Lung (tissue), 17 donors: ENCODE measurements at places on chromosomes 1 and 21. TPM values are rescaled to one million over a fixed set of nuclear protein-coding genes. Genes with fewer than 3 reads are reported as not detected.

GRCh38 chr1:61469365-61469764, 255.6 kb downstream of the TM2D1 start:
- no peak for DNase-seq
- H3K27me3 ChIP-seq, result no peaks in the 10 kb centered on the region
- H3K4me1 ChIP-seq, result no peaks in the 10 kb centered on the region

DNA sequence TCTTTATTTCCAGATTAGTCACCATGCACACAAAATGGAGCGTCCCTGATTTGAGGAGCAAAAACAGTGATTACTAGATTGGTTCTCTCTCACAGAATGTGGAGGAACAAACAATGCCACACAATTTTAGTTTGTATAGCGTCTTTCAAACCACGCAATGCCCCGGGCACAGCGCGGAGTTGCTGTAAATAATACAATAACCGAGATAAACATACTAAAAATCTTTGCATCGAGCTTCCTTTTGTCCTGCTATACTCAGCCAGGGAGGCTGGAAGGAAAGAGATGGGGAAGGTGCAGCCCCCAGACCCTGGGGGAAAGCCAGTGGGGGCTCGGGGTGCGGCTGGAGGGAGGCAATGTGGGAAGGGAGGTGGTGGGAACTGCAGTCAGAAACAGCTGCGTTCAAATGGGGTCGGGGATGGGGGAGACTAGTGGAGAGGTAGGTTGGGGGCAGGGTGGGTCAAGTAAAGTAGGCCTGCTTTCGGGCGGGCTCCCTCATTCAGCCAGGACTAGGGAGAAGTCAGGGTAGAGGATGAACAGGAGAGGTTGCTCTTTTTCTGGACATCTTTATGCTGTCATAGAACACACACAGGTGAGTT, 366.3 kb downstream of the RPS6KC1 start:
- no peaks in the 10 kb centered on the region for H3K27me3 ChIP-seq
- no peaks in the 10 kb centered on the region for H3K36me3 ChIP-seq
- no peak for DNase-seq
- H3K4me3 ChIP-seq, result no peak overlapping the region

DNA sequence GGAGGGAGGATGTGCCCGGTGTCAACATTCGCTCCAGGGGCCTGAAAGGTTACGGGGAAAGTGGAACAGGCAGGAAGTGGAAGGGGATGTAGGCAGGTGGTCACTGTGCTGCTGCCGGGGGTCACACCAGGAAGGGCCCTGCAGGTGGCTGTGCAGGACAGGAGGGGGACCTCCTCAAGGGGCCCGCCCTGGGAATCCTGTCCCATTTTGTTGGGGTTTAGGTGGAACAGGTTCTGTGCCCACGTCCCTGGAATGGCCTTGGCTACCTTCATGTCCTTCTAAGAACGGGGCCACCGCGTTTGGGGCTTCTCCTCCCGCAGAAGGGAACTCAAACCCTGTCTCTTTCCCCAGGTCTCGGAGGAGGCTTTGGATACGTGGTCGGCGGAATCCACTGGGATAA, 11.9 kb downstream of the SLC45A1 start:
- H3K27ac ChIP-seq, result no peak overlapping the region
- H3K27me3 ChIP-seq, result no peaks in the 10 kb centered on the region
- no peak for DNase-seq
- no peak overlapping the region for H3K4me3 ChIP-seq
- no peaks in the 10 kb centered on the region for H3K36me3 ChIP-seq
- H3K4me1 ChIP-seq, result no peaks in the 10 kb centered on the region

GRCh38 chr21:17548262-17548661, 35.4 kb downstream of the CXADR start:
- no peak for DNase-seq
- peaks cover 4% of the 10 kb centered on the region for H3K4me1 ChIP-seq
- H3K27ac ChIP-seq, result no peak overlapping the region
- H3K27me3 ChIP-seq, result no peaks in the 10 kb centered on the region
- no peaks in the 10 kb centered on the region for H3K36me3 ChIP-seq

- H3K36me3 ChIP-seq, result peaks cover 27% of the 10 kb centered on the region
- no peak overlapping the region for H3K27ac ChIP-seq
- peaks cover 3% of the 10 kb centered on the region for H3K4me1 ChIP-seq
Measured at GRCh38 chr1:1297802-1298424, 9.8 kb downstream of the ACAP3 start.

DNA sequence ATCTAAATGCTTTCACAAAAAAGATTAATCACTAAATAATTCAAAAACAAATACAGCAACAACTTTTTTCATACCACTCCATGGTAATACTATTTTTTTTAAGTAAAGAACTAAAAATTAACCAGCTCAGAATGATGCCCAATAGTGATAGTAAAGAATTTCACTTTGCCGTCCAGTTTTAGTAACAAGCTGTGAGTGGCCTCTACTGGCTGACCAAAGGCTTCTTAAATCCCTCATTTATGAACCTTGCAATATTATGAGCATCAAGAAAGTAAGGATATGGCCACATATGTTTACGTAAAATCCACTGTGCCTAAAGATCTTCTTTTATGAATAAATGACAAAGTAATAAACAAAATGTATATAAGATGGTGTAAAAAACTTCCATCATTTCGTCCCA, 108.6 kb downstream of the GPATCH2 start:
- no peaks in the 10 kb centered on the region for H3K36me3 ChIP-seq
- H3K27ac ChIP-seq, result no peak overlapping the region
- DNase-seq, result peak; percentile 40
- H3K4me3 ChIP-seq, result no peak overlapping the region

- H3K27ac ChIP-seq, result no peak overlapping the region
- H3K36me3 ChIP-seq, result no peaks in the 10 kb centered on the region
- no peak for DNase-seq
- H3K4me1 ChIP-seq, result no peaks in the 10 kb centered on the region
- H3K27me3 ChIP-seq, result no peaks in the 10 kb centered on the region
- H3K4me3 ChIP-seq, result no peak overlapping the region
Measured at GRCh38 chr1:100700586-100700985, 19.0 kb upstream of the VCAM1 start.

DNA sequence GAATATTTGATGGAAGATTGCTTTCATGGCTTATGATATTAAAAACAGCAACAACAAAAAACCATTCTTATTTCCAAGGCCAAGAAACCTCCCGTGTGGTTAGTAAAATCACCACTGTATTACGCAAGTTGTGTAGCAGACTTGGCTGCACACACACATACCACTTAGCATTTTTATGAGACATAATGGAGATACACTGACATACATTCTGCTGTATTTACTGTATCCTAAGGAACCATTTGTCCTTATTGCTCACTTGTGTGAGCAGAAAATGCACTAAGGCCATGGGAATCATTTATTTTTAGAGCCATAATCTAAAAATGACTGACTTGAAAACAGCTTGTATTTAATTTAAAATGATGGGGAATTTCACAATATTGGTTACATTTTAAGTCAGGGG, 584 bp upstream of the C1orf141 start:
- DNase-seq, result peak; percentile 55
- H3K27ac ChIP-seq, result no peak overlapping the region
- H3K27me3 ChIP-seq, result no peaks in the 10 kb centered on the region
- H3K4me3 ChIP-seq, result no peak overlapping the region
- H3K36me3 ChIP-seq, result no peaks in the 10 kb centered on the region

DNA sequence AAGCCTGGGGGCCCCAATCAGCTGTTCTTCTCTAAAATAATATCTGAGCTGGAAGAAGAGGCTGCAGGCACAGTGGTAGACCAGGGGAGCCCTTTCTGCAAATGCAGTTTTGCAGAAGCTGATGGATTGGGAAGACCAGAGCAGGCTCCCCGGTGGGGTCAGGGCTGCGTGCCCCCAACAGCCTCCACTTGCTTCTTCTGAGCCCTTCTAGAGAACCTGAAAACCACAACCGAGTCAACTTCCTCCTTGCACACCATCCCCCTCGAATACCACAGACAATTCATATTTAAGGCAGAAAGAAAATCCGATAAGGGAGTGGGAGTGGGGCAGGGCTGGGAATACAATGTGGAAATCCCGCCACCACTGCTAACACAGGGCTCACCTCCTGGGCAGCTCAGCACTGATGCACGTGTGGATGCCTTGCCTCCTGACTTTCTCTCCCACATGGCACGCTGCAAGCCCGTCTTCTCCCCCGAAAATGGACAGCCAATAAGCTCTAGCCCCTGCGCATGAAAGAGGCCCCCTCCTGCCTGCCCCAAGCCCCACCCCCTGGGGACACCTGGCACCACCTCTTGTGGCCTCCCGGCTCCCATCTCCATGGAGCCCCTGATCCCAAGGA, 25.4 kb upstream of the ALDH4A1 start:
- H3K4me1 ChIP-seq, result peaks cover 9% of the 10 kb centered on the region
- peak overlapping the region; percentile 63 for H3K27ac ChIP-seq
- no peaks in the 10 kb centered on the region for H3K36me3 ChIP-seq
- DNase-seq, result no peak
- H3K27me3 ChIP-seq, result no peaks in the 10 kb centered on the region
- no peak overlapping the region for H3K4me3 ChIP-seq

DNA sequence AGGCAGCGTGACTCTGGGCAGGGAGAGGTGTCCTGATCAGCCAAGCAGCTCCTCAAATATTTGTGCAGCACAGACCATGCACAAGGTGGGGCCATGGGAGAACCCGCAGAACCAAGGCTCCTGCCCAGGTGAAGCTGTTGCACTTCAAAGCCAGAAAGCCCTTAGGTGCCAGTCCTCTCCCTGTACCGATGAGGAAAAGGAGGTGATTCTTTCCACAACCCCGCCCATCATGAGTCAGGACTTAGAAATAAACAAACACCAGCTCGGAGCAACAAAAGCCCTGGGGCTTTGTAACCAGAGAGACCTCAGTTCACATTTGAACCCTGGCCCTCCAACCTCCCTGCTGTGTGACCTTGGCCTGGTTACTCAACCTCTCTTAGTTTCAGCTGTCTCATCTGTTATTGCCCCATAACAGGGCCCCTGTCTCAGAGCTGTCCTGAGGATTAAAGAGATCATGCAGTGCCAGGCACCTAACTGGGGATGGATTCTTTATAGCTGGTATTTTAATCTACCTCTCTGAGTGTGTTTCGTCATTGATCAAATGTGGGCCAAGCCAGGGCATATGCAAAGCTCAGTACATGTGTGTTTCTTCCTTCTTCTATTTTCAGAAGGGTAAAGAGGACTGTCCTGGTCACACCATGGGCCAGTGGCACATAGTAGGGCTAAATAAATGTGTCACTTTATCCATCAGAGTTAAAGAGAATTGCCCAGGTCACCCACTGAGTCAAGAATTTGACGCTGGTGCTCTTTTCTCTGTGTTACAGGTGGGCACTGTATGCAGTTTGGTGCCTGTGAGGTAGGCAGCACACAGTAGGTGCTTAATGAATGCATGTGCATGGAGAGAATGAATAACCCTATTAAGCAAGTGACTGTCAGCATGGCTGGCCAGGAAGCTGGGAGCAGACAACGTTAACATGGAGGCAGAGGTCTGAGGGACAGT, 1.4 kb downstream of the LDLRAD1 start:
- no peaks in the 10 kb centered on the region for H3K36me3 ChIP-seq
- H3K27ac ChIP-seq, result no peak overlapping the region
- no peaks in the 10 kb centered on the region for H3K27me3 ChIP-seq
- H3K4me1 ChIP-seq, result no peaks in the 10 kb centered on the region
- no peak overlapping the region for H3K4me3 ChIP-seq

DNA sequence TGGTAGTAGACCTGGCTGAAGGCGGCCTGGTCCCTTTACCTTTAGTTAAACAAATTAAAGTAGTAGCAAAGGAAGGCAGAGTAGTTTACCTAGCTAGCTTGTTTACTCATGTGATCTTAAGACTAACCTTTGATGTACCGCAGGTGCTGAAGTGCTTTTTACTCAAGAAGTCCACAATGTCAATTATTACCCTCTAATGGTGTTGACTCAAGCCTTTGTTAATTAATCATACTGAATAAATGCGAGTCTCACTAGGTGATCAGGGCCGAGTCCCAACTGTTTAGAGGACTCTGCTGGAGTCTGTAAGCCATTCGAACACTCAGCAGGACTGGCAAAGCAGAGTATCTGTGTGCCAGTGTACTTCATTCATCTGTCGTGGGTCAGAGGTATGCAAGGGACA, 381.1 kb upstream of the NCAM2 start:
- no peaks in the 10 kb centered on the region for H3K27me3 ChIP-seq
- H3K4me3 ChIP-seq, result no peak overlapping the region
- H3K4me1 ChIP-seq, result no peaks in the 10 kb centered on the region
- H3K36me3 ChIP-seq, result no peaks in the 10 kb centered on the region

DNA sequence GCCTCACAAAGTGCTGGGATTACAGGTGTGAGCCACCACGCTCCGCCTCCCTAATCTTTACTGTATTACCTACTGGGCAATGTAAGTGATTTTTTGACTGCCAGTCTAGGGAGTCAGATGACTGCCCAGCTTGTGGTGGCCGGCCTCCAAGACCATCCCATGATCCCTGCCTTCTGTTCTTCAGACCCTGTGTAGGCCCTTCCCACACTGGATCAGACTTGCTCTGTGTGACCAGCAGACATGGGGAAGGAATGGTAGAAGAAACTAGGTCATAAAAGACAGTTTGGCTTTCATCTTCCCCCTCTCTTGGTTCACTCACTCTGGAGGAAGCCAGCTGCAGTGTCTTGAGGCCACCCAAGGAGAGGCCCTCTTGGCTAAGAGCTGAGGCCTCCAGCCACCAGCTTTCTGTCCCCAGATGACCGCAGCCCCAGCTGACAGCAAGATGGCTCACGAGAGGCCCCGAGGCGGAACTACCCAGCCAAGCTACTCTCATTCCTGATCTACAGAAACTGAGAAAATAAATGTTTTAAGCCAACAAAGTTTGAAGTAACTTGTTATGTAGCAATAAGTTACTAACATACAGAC, 14.5 kb upstream of the CBR3 start:
- DNase-seq, result peak; percentile 89
- no peak overlapping the region for H3K27ac ChIP-seq
- no peaks in the 10 kb centered on the region for H3K27me3 ChIP-seq
- H3K4me3 ChIP-seq, result no peak overlapping the region

GRCh38 chr1:115337633-115338456, at the start of gene NGF:
TSS of gene NGF (minus strand) at chr1:115338249. CDS start at chr1:115286795, 51,454 bp downstream.
- peak within 1 kb of the TSS; percentile 34 for H3K4me3 ChIP-seq
- H3K4me1 ChIP-seq, result no peaks in the 10 kb centered on the region
- no peaks in the 10 kb centered on the region for H3K36me3 ChIP-seq

GRCh38 chr1:192654591-192655251, 18.8 kb downstream of the RGS13 start:
- H3K27me3 ChIP-seq, result no peaks in the 10 kb centered on the region
- H3K27ac ChIP-seq, result no peak overlapping the region
- no peak overlapping the region for H3K4me3 ChIP-seq
- H3K4me1 ChIP-seq, result peaks cover 12% of the 10 kb centered on the region
- no peaks in the 10 kb centered on the region for H3K36me3 ChIP-seq
- DNase-seq, result no peak

DNA sequence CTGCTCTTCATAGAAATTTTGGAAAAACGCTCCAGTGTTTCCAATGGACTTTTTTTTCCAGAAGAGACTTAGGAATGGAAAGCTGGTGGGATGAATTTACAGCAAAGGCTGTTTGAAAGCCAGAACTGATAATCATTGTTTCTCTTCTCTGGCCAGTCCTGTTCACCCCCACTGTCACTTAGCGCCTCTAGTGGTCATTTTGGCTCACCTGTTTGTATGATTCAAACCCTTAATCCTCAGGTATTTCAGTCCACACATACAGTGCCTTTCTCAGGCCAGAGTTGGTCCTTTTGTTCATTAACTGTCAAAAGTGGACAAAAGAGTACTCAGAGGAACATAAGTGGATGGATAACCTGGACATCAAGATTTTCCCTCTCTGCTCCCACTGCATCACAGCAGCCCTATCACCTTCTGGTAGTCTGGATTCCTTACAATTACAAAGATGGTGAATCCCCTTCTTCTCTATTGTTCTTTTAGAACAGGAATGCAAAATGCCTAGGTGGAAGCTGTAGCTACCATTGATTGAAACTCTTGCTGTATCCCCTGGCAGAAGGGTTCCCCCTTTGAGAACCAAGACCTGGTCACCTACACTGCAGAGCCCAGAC, 177.6 kb upstream of the OLFM3 start:
- DNase-seq, result no peak
- H3K4me3 ChIP-seq, result no peak overlapping the region
- no peaks in the 10 kb centered on the region for H3K27me3 ChIP-seq
- H3K36me3 ChIP-seq, result no peaks in the 10 kb centered on the region
- H3K4me1 ChIP-seq, result no peaks in the 10 kb centered on the region
- H3K27ac ChIP-seq, result no peak overlapping the region

Gene TRIM46
- 0.71 TPM for total RNA-seq

Gene AMY1C
- total RNA-seq, result 29.3 TPM

Gene SLC45A1
- total RNA-seq, result 0.74 TPM
